ENCODE measurements at places on chromosomes 3 and 15.

GRCh38 chr15:101105059-101105891, 146.6 kb downstream of the CHSY1 start:
- DNase-seq: no peak

GRCh38 chr15:81776976-81777375, 268.8 kb downstream of the MEX3B start:
- no peak for DNase-seq

DNA sequence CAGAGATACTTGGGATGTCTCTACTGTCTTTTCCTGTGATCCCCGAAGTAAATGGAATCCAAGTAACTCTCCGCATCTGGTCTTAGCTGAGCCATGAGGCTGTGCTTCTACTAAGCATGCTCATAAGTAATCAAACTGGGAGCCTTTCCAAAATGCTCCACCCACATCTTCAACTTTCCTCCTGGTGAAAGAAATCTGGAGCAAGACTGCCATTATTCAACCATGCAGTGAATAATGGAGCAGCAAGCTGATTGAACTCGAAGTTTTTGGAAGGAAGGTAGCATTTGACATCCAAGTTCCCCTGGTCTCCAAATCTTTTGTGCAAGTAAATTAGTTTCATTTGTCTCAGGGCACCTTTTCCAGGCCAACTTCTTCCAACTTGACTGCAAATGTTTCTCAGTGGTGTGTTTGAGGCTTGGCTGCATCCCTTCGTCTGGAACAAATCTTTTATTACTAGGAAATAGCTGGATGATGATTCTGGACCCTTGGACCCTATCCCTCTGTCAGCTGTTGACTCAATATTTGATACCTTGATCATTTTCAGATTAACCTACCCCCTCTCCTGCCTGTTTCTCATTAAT, 19.4 kb downstream of the GXYLT2 start:
- no peak for DNase-seq

DNA sequence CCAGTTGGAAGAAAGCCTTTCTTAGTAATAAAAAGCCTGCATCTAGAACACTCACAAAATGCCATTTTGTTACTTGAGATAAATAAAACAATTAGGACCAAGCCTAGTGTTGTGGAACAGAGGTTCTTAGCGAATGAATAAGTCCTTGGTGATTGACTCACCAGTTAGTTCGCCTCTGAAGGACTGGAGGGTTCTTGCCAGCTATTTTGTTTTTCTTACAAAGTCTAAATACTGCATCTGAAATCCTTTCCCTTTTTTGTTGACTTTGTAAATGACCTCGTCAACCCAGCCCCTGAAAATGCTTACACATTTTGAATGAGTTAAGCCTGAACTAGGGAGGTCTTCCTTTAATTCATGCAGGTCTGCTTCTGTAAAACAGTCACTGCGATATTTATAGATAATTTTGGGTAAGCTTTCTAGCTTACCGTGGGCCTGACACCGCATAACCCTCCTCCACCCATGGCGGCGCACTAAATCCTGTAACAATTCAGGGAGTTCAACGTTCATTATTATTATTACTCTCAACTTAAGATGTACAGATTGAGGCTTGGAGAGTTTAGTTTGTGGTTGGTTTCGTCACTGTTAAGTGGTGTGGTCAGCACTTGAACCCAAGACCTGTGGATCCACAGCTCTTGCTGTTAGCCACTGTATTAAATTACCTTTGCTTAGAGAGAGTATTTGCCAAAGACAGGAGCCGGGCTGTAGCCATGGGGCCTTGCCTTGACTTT, 45.0 kb upstream of the SACM1L start:
- DNase-seq: no peak

DNA sequence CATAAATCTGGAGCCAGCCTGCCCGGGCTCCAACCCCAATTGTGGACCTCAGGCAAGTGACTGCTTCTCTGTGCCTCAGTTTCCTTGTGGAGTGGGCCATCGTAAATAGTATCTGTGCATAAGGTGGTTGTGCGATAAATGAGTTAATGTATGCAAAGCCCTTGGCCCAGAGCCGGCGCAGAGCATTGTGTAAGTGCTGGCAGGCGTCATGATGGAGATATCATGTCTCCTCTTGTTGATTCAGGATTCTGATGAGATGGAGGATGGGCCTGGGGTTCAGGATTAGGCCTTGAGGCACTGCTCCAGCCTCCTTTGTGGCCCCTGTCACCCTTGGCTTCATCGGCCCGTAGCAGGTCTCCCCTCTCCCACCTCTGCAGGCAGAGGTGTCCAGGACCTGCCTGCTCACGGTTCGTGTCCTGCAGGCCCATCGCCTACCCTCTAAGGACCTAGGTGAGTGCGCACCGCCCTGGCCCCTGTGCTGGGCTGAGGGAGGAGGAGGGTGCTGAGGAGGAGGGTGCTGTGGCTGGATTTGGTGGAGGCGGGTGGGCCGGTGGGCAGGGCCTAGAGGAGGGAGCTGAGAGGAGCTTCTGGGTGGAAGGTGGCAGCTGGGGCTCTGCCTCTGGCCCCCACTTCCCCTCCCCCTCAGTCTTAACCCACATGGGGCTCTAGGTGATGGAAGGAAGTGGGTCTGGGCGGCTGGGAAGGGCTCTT, 1.3 kb downstream of the PLA2G4B start:
- no peak for DNase-seq

DNA sequence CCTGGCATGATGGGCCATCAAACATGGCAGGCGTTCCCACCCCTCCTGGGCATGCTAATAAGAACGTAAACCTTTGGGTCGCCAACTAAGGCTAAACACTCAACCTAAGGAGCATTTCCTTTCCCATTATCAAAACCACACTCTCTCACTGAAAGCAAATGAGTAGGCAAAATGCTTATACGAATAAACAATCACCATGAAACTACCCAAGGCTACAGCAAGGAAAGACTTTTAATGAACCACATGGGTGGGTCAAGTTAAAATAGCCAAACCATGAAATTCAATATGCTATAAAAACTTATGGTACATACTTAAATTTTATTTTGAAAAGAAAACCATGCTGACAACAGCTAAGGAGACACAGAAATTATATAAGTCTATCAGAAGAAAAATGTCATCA, 180.6 kb downstream of the OSBPL10 start:
- DNase-seq: no peak

DNA sequence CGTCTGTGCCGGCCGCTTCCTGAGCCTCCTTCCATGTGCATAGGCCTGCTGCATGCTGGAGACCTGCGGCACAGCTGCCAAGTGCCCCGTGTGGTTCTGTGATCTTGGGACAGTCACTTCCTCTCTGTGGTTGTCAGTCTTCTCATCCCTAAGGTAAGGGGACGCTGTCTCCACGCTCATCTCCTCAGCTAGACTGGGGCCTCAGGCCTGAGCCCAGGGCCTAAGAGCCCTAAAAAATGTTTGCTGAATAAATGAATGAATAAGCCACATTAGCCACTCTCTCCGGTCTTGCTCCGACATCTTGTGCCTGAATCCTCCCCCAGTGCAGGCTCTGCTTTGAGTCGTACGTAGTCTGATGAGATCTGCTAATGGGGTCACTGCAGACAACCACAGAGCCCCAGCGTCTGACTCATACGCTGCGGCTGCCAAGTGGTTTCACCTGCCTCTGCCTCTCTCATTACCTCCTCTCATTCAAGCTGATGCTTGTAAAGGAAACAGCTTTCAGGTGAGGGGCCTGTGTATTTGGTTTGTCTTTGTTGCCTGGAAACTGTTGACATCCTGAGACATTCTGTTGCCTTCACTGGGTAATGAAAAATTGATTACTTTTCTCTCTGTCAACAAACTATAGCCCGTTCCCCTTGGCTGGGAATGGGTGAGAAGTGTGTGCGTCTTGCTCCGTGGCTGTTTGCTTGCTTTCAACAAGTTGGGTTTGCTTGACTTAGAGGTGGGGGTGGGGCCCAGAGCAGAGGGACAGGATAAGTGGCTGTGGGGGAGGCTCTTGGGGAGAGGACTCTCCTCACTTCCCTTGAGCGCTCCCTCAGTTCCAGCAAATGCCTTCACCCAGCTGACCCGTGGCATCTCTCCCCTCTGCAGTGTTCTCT, 15.9 kb downstream of the RPLP1 start:
- peak; percentile 89 for DNase-seq

- DNase-seq: peak; percentile 61
These were observed 37.8 kb upstream of the IL20RB start for GRCh38 chr3:136919799-136920580.

DNA sequence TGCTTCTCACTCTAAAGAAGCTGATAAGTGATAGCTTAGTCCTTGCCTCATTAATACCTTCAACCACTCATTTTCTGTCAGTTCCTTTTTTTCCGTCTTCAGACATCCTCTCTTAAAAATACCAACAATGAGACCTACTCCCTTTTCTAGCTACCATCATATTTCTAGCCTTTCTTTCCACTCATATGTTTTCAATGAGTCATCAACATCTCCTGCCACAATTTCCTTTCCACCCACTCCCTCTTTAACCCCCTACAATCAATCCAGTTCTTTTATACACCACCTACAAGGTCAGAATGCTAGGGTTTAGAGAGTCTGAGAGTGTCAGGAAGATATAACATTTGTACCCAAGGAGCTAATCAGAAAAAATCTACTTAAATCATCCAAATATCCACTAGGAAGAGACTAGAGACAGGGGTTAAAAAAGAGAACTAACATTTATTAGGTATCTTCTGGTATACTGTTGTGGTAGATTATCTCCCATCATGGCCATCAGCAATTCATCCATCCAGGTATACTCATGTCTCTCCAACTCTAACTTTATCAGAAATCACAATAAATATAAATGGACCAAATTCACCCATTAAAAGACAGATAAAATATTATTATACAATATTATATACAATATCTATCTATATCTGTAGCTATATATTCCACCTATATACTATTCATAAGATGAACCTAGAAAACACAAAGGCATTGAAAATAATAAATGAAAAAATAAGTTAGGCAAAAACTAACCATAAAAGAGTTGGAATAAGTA, 42.5 kb downstream of the MYLK start:
- no peak for DNase-seq

GRCh38 chr3:98262046-98262445, 2.0 kb upstream of the OR5H6 start:
- no peak for DNase-seq

DNA sequence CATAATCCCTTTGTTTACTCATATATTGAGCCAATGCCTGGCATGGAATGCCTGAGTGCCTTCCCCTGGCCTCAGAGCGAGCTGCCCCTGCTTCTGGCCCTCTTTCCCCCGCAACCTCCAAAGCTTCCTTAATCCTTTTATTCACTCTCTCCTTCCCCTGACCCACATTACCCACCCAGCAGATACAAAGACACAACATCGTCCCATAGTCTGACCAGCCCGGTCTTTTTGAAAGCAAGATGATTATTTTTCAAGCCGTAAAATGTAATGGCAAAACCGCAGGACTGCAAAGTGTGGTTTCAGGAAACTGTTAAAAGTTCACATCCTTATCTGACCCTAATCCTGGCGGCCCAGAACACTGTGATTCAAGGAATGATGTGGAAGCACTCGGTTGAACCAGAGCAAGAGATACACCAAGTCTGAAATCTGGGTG, 78.4 kb upstream of the LRTM1 start:
- no peak for DNase-seq

DNA sequence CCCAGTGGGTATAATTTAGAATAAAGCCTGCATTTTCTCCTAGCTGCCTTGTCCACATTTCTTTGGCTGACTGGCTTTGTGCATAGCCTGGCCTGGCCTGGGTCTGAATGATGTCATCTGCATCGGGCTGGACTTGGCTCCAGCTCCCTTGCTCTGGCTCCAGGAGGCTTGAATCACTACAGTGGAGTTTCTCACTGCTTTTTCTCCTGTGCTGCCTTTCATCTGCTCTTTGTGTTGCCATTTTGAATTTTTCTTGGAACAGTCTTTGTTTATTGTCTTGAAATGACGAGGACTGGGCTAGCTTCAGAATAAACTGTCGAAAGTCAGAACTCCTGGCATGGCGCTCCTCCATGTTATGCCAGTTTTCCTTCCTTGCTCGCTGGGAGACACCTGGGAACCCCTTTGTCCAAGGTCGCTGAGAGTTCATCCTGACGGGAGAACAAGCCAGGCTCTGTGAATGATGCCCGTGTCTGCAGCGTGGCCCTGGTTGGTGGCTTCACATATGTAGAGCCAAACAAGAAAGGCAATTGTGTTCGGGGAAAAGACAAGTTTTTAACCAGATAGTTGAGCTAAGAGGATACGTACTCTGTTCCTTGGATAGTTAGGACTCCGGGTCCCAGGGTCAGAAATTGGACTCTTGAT, 258.9 kb downstream of the PDZRN3 start:
- no peak for DNase-seq

DNA sequence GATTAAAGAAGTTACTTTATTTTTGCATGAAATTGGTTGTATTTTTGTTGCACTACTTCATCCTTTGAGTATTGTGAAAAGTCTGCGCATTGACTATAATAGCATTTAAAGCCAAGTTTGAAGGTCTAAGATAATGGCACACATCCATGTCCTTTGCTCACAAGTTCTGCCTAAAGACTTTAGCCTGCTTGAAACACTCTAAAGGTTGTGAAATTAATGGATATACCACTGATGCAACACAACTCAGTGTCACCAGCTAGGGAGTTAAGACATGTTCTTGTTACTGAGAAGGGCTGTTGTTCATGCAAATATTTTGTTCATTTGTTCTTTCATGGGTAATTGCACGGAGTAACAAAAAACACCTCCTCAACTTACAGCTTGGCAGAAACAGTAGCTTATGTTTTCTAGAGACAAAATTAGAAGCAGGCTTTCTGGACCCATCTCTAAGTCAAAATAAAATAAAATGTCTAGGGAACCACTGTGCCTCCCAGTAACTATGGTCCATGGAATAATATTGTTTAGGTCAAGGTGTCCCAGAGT, 83.9 kb downstream of the PPARG start:
- DNase-seq: no peak

- no peak for DNase-seq
These were observed 67.4 kb downstream of the FBLN2 start for GRCh38 chr3:13616359-13616758.

GRCh38 chr3:188411750-188412149, 257.8 kb downstream of the LPP start:
- DNase-seq: no peak

GRCh38 chr3:150329408-150329807, 78.7 kb upstream of the TSC22D2 start:
- DNase-seq: no peak

DNA sequence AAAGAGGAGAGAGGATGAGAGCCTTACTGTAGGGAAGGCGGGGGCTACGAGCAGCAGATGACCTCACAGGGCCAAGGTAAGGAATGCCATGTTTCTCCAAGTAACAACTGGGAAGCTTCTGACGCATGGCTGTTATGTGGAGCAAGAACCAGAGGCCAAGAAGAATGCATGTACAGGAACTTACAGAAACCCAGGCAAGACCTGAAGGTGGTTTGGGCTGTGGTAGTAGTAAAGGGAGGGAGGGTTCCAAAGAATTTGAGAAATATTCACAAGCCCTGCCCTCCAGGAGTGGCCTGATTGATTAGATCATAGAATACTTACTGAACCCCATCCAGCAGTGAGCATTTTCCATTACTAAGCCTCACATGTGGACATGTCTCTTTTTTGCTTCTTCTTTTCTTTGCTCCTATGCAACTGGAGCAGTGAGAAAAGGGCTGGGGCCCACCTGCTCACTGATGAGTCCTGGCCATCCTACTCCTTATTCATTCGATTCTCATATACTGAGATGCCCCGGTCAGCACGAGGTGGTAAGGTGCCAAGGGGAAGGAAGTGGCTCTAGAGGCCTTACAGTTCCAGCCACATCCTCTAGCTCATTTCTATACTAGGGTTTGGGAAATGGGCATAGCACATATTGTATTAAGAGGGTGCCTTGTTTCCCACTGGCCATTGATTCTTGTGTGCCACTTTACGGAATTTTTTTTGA, 8.3 kb upstream of the SLC12A8 start:
- no peak for DNase-seq
